ENCODE measurements at places on chromosomes 7 and 10. TPM values are rescaled to one million over a fixed set of nuclear protein-coding genes. Genes with fewer than 3 reads are reported as not detected.

Gene NME8
- total RNA-seq: not detected

Gene TCF7L2
- 18.1 TPM for total RNA-seq

Gene OR2A12
- total RNA-seq: not detected

Gene KCND2
- not detected for total RNA-seq

Data from HFFc6 (cell line).